AG09319 (cell line): ENCODE measurements at places on chromosomes 1 and 21.

DNA sequence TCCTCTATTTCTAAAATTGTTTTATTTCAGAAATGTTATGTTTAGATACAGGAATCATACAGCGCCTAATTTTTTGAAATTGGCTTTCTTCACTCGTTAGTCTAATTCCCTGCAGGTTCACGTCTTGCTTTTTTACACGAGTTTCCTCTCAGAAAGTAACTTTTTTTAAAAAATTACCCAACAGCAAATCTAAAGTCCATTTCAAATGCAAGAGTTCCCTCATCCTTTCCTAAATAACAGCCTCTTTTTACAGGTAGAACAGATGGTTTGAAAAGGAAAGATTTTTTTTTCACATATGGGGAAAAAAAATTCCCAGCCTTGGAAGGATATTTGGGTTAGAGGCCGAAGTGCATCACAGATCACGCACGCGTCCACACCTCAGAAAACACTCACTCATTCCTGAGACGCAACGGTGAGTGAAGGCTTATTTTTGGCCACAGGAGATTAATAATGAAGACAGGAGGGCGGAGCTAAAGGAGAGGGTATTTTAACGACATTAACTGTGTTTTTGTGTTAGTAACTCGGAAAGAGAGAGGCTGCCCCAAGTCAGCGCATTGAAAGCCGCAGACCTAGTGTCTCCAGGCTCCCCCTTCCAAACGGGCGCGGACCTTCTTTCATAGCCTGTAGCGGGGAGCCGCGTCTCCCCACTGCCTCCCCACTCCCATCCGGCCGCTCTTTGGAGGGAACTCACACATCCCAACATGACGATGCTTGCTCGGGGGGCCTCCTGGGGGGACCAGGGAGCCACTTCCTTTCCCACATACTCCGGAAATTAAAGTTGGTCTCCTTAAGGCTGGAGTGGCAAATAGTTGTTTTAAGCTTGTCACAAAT, 969 bp upstream of the RIPK4 start:
- no peak for DNase-seq

DNA sequence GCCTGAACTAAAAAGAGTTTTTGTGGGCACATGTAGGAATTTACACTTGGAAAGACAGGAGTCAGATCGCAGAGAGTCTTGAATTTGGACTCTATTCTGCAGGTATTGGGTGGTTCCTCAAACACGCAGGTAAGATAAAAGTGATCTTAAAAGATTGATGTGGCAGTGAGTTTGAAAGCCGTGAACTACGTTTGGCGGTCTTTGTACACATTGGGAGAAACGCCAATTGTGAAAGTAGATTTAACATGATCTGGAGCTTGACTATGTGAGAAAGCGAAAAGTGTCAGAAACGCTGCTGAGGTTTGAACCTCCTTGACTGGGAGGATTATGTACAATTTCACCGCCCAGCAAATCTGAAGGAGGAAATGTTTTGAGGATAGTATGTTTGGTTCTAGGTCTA, 1.5 kb upstream of the PPP2R5A start:
- DNase-seq = no peak

DNA sequence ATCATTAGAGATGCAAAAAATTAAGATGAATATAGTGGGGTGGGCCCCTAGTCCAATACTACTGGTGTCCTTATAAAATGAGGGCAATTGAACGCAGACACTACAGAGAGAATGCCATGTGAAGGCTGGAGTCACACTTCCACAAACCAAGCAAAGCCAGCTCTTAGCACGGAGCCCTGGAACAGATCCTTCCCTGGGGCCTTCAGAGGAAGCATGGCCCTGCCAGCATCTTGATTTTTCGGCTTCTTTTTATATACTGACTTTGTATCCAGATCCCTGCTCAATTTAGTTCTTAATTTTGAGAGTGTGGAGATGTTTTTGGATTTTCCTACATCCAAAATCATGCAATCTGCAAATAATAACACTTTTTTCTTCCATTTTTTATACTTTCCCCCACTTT, 10.2 kb upstream of the KIAA1614 start:
- no peak for DNase-seq

- DNase-seq = no peak
Observed at GRCh38 chr1:91059157-91059556, 37.3 kb upstream of the ZNF644 start.

- DNase-seq = no peak
Observed at GRCh38 chr1:204830747-204831146, 39.9 kb upstream of the NFASC start.

GRCh38 chr1:205595861-205596260, 36.0 kb downstream of the ELK4 start:
- DNase-seq = no peak
